ENCODE measurements at places on chromosomes 13 and 19.

- DNase-seq = no peak
Observed at GRCh38 chr13:69633044-69633443, 474.6 kb upstream of the ATXN8OS start.

GRCh38 chr19:50719566-50719965, at the start of gene SHANK1:
TSS of gene SHANK1 (minus strand) at chr19:50719802. CDS start at chr19:50716919, 2,883 bp downstream.
- peak; percentile 28 for DNase-seq

- DNase-seq = no peak
Observed at GRCh38 chr19:5787409-5788182, 3.0 kb upstream of the PRR22 start.

- no peak for DNase-seq
Observed at GRCh38 chr13:20331949-20332348, 99.8 kb upstream of the GJB6 start.

GRCh38 chr13:82947191-82947621, 935.1 kb downstream of the SLITRK1 start:
- peak; percentile 43 for DNase-seq

GRCh38 chr19:19459073-19459472, 53.6 kb downstream of the GATAD2A start:
- DNase-seq = no peak

GRCh38 chr19:17539238-17540117, 16.0 kb upstream of the COLGALT1 start:
- DNase-seq = peak; percentile 91

GRCh38 chr19:1690699-1691307, 38.4 kb upstream of the TCF3 start:
- no peak for DNase-seq

DNA sequence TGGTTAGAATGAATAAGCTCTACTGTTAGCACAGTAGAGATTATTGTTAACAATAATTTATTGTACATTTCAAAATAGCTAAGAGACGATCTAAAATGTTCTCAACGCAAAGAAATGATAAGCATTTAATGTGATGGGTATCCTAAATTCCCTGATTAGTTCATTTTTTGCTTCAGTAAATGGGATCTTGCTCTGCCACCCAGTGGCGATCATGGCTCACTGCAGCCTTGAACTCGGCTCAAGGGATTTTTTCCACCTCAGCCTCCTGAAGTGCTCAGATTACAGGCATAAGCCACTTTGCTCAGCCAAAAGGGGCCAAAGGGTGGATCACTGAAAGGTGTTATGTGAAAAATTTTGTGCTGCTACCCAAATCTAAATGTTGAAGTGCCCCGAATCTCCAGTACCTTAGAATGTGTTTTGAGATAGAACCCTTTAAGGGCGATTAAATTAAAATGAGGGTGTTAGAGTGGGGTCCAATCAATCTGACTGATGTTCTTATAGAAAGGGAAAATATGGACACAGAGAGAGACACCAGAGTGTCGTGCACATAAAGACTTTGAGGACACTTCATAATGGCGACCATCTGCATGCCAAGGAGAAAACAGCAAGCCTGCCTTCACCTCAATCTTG, 31.5 kb upstream of the ZNF766 start:
- peak; percentile 65 for DNase-seq

All from fibroblast of upper back skin (primary cell).